ENCODE measurements at places on chromosomes 11 and 22.
A peak's percentile ranks its signal among the peaks of the same experiment; 100 is the strongest.

DNA sequence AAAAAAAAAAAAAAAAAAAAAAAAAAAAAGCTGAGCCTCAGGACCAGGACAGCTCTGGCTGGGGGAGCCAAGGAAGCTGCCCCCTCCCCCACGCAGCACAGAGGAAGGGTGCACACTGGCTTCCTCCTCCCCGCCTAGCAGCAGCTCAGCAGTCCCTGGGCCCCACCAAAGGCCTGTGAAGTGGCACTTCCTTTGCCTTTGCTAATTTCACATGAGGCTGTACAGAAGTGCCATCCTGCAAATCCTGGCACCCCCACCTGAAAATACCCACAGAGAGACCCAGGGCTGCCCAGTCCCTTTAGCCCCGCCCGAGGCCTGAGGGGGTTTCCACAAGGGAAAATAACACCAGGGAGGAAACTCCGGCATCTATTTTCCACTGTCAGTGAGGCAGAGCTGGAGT is 3.9 kb downstream of the RHOG start:
- peak; percentile 37 for DNase-seq

GRCh38 chr22:24521791-24522245 is 26.7 kb downstream of the UPB1 start:
- DNase-seq, result no peak

DNA sequence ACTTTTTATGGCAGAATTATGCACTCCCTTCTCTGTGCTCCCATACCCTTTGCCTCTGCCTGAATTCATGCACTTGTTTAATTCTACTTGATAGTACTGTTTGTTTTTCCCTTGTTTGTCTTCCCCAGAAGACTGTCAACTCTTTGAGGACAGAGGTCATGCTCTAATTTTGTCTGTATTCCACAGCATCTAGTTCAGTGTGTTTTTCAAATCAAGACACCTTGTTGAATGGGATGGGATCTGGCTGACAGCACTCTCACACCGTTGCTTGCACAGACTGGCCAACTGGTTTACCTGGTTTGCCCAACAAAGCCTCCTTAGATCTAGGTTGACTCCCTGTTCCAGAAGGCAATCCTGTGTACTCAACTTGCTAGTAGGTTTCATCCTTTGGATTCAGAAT is 121.2 kb upstream of the TIMP3 start:
- DNase-seq, result no peak

- no peak for DNase-seq
Measured at GRCh38 chr22:37423283-37423682, 4.0 kb downstream of the ELFN2 start.

DNA sequence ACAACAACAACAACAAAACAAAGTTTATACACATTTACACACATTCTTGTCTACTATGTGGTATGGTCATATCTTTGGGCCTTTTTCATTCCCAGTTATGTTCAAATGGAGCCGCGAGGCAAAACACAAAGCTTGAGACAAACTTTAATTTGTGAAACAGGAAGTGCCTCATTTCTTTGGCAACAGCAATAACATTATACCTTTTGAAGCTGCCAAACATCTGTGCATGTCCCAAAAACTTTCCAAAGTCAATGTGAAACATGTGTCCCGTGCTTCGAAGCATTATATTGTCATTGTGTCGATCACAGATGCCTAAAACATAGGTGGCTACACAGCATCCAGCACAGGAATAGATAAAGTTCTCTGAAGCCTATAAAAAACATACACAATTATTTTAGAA is 25.0 kb upstream of the RPS13 start:
- no peak for DNase-seq
